ENCODE measurements at places on chromosomes 16 and 17. TPM values are rescaled to one million over a fixed set of nuclear protein-coding genes. Genes with fewer than 3 reads are reported as not detected.

DNA sequence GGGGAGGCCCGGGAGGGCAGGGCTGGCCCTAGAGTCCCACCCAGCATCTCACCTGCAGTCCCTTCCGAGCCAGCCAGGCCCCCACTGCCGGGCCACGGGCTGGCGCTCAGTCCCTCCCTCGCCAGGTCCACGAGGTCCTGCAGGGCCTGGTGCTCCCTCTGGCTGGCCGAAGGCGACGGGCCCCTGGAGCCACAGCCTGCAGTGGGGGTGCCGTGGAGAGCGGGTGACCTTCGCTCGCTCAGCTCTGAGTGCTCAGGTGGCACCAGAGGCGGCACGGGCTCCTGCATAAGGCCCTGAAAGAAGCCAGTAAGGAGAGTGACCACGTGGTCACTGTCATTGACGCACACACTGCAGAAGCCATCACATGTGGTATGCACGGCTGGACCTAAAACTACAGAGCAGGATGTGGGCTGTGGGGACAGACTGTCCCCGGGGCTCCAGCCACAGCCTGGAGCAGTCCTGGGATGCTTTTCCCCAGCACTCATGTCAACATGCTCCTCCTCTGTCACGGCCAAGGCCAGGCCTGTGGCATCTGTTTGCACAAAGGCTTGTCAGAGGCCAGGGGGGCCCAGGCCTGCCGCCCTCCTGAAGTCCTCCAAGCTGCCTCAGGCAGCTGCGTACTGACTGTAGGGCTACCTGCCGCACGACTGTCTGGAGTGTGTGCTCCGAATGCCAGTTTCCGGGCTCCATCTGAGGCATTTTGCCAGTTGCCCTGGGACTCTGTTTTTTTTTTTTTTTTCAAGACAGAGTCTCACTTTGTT, 15.1 kb downstream of the SLX4 start:
- no peak for DNase-seq

- no peak for DNase-seq
Measured at GRCh38 chr16:70381604-70382342, 35.1 kb downstream of the DDX19A start.

- no peak for DNase-seq
Measured at GRCh38 chr16:57204675-57205074, 18.5 kb downstream of the RSPRY1 start.

DNA sequence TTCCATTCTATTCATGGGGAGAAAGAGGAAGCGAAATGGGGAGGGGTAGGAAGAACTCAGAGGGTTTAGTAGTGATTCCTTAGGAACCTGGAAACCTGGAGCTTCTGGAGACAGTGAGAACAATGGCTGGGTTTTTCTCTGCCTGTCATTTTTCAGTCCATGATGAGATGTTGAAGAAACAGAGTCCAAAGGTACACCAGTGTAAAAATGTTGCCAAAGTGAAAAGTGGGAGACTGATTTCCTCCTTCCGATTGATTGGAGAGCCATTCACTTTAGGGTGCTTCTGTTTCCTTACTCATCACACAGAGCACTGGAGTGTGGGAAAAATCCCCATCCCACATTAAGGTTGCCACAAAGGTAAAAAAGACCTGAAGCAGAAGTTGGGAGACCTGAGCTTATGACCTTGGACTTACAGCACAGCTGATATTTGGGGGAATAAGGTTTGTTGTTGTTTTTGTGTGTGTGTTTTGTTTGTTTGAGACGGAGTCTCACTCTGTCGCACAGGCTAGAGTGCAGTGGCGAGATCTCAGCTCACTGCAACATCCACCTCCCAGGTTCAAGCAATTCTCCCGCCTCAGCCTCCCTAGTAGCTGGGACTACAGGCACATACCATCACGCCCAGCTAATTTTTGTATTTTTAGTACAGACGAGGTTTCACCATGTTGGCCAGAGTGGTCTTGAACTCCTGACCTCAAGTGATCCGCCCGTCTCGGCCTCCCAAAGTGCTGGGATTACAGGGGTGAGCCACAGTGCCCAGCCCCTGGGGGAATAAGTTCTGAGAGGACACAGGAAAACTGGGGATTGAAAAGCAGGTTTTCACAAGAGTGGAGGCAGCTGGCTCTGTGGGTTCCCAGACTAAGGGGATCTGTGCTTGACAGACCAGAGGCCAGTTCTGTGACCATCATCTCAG, 1.4 kb upstream of the DHX8 start:
- no peak for DNase-seq

DNA sequence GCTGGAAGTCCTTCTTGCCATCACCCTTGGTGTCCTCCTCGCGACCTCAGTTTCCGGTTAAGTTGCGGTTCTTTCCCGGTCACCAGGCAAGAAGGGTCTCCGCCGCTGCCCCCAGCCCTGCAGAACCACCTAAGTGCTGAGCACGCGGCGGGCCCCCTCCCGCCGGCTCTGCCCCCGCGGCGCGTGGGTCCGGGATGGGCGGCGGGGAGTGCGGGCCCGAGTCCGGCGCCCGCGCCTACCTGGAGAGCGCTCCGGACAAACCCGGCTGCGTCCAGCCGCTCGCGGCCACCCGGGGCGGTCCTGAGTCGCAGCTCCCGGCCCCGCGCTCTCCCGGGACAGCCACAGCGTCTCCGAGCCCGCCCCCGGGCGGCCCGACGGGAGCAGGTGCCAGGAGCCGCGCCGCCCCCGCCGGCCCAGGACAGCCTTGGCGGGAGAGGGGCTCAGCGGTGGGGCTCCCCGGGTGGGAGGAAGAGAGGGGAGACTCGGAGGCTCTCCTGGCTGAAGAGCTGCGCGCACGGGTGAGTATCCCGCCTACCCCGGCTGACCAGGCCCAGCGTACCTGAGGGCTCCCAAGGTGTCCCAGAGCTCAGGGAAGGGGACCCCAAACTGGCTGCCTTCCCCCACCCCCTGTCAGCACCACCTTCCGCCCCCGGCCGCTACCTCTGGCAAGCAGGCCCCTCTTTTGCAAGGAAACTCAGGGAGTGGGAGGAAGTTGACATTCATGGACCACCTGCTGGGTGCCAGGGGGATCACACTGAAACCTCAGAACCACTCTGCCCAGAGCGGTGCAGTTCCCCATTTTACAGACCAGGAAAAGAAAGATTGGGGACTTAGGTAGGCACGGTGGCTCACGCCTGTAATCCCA, 22.2 kb upstream of the C17orf113 start:
- no peak for DNase-seq

- no peak for DNase-seq
Measured at GRCh38 chr16:1788708-1789100, 4.8 kb downstream of the IGFALS start.

Gene GRB7
- total RNA-seq, result 8.8 TPM
